T-helper 17 cell (primary cell): ENCODE measurements at places on chromosomes 5 and 9.

DNA sequence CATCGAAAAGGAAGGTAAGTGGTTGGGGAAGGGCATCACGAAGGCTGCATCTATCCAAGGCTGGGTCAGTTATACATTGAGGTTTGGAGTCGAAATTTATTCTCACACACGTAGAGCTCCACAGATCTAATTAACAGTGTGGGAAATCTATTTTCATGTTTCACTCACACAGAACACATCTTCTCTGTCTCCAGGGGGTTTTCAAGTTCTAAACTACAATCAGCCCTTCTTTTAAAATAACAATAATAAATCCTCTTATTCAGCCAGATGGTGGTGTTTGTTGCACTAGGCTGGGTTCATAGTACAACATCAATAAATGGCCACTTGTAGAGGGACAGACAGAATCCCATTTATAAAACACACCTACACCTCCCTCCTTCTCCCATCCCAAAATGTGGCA is 174.5 kb upstream of the KLF9 start:
- DNase-seq = no peak

- DNase-seq = no peak
Observed at GRCh38 chr9:116147821-116148220, 5.8 kb upstream of the PAPPA start.

DNA sequence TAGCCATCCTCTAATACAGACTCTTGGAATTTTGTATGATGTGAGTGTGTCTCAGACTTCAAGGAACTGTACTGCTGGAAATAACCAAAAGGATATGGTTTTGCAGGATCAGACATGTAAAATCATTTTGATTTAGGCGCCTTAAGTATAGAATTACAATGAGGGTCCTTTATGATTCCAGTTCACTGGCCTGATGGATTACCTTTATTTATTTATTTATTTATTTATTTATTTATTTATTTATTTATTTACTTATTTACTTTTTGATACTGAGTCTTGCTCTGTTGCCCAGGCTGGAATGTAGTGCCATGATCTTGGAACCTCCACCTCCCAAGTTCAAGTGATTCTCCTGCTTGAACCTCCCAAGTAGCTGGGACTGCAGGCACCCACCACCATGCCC is 37.9 kb upstream of the ROPN1L start:
- DNase-seq = no peak

DNA sequence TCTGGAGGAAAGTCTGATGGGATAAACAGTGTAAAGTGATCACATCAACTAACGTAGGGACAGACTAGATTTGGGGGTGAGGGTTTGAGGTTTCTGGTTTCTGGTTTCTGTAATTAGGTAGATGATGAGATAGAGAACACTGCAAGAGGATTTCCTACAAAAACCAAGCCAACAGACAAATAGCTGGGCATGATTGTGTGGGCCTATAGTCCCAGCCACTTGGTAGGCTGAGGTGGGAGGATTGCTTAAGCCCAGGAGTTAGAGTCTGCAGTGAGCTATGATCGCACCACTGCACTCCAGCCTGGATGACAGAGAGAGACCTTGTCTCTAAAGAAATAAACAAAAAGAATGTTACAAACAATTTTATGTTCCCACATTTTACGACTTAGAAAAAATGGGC is 34.4 kb upstream of the RNU6ATAC start:
- no peak for DNase-seq

GRCh38 chr9:13445103-13445500 is 165.6 kb upstream of the MPDZ start:
- DNase-seq = no peak

- DNase-seq = no peak
Observed at GRCh38 chr9:6827439-6828145, 69.8 kb downstream of the KDM4C start.
